ENCODE measurements at places on chromosomes 3 and 15.

GRCh38 chr3:122031123-122031468 is 9.0 kb upstream of the ILDR1 start:
- DNase-seq, result no peak

- DNase-seq, result no peak
These were observed 22.2 kb upstream of the MAGEF1 start for GRCh38 chr3:184733971-184734608.

GRCh38 chr3:70824773-70825172 is 512.3 kb upstream of the MDFIC2 start:
- DNase-seq, result no peak

DNA sequence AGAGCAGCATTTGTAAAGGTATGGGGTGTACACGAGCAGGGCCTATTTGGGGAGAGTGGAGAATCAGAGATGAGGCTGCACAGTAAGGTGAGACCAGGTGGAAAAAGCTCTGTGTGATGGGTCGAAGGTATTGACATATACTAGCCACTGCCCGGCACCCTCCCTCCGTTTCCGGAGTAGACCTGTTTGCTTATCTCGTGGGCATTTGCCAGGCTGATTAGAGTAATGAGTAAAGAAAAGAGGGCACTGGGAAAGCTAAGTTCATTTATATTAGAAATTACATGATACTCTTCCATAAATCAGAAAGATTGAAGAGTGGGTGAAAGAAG is 46.2 kb upstream of the ATG7 start:
- DNase-seq, result no peak

DNA sequence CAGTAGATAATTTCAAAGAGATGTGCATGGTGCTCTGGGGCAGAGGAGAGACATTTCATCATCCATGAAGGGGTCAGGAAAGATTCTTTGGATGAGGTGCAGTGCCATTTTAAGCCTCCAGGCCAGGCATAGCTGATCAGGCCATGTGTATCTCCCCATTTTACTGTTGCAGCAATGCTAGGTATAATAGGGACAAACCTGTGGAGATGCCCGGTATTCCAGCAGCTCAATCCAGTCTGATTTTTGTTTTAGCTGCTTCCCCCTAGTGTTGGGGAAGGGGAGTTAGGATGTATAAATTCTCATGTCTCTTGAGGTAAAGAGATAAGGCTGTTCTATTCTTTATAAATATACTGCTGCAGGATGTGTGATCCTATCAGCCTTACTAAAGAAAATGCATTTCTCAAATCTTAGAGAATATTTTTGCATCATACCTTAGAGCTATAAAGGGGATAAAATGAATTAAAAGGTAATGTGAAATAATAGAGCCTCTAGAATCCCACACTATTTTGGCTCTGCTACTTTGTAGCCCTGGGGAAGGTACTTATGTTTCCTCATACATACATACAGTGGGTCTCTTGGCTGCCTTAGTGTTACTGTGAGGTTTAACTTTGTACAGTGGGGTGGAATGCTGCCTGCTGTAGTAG is 5.2 kb downstream of the CDV3 start:
- no peak for DNase-seq

GRCh38 chr3:31067004-31067403 is 172.5 kb upstream of the GADL1 start:
- no peak for DNase-seq

Measured in stimulated activated CD8-positive, alpha-beta memory T cell treated with anti-CD3 and anti-CD28 coated beads, Interleukin-12 subunit alpha, Interleukin-12 subunit beta, amount 100 ng/mL, for 4 hours (primary cell).